ENCODE measurements at places on chromosomes 5 and 9.

DNA sequence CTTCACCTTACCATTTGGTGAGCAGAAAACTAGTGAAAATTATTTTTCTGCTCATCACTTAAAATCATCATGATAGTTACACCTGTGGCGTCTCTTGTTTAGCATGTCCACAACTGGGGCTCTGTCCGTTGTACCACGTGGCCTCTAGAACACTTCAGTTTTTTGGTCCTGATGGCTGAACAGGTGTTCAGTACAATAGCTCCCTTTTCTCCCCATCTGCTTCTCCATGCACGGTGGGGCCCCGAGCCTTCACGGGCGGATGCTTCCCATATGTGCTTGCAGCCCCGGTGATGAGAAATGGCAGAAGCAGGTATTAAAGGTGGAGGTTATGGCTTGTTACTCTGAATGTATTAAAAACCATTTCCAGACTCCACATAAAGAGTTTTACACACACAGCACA is 304.1 kb downstream of the CWC27 start:
- DNase-seq, result no peak

DNA sequence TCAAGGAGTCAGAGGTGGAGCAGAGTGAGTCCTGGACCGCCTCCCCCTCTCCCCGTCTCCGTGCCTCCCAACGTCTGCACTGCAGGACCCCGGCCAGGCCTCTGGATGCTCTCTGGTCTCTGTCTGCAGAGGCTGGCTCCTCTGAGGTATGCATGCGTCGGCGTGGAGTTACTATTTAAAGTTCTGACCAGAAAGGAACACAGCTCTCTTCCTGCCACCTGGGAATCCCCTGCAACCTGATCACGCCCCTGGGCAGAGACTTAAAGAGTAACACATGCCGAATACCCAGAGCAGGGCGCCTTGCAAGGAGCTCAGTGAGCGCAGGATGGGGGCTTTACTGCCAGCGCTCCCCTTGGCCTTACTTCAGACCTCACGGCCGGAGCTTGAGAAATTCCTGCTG is 16.0 kb downstream of the ANXA6 start:
- DNase-seq, result no peak

- DNase-seq, result no peak
These were observed 65.3 kb downstream of the RXRA start for GRCh38 chr9:134391319-134392231.

DNA sequence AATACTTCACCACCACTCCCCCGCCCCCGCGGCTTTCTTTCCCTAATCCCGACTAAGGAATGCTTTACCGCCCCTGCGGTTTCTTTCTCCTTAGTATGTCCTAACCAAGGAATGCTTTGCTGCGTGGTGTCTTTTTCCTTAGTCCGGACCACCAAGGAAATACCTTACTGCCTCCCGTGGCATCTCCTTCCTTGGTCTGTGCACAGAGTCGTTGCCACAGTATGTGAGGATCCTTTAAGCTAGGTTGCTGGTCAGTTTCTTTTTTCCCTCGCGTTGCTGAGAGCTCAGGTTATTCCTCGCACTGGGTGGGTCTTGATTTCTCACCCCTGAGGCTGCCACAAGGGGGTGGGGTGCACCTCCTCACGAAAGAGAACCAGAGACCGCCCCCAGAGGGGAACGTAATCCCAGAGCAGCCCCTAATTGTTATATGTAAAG is 309.4 kb downstream of the NR3C1 start:
- no peak for DNase-seq

- DNase-seq, result no peak
These were observed 190.9 kb downstream of the SLC12A2 start for GRCh38 chr5:128274441-128274840.

GRCh38 chr5:179615203-179615602 is 8.3 kb downstream of the HNRNPH1 start:
- DNase-seq, result no peak

DNA sequence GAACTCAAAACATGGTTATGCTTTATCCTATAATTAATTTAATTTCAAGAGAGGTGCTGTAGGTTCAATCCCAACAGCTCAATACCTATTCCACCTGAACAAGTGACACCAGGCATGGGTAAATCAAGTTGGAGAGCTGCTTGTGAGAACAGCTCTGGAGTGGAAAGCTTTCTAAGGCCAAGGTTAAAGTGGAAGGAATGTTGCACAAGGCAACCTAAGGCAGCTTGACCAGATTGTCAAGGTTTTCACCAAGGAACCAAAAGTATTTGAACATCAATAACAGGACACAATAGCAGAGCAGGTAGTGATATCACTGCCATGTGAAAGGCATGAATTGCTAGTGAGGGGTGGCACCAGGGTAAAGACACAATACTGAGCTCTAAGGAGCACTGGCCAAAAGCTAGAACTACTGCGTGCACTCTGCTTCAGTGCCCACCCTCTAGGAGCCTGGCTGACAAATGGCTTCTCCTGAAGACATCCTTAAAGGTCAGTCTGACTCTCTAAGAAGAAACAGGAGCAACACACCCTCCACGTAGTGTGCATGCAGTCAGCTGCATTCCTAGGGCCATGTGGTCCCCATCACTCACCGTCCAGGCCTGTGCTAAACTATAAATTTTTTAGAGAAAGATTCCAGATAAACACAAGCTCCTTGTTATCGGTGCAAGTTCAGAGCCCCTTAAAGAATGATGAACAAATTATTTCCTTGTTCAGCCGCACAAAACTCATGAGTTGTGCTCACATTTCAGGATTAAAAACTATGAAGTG is 677.7 kb upstream of the KLF4 start:
- DNase-seq, result no peak

DNA sequence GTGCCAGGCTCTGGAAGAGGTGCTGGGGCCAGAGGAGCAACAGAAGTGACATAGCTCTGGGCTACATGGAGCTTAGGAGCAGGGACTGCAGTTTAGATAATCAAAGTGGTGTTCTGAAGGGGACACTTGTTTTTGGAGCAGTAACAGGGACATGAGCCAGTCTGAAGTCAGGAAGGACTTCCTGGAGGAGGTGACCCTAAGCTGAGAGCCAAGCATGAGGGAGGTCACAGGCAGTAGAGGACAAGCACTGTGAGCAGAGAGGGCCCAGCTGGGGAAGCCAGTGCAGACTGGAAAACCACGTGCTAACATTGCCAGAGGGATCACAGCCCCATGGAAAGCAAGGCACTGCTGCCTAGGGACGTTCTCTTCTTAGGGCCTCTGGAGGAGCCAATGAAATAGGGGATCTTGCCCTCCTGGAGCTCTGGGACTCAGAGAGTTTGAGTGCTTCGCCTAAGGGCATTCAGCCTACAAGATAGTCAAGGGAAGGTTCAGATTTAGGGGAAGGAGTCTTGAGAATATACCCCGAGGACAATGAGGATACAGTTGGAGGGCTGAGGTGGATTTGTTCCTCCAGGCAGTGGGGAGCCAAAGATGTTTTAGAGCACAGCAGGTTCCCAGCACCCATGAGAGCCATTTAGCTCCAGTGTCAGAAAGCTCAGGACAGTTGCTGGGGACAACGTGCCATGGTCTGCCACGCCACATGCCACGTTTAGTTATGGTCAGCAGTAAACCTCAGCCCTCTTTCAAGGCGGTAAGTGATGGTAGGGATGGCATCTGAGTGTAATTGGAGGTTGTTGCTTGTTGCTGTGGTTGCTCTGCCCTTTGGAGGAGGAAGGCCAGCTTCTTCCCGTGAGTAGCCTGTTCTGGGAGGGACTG is 40.5 kb upstream of the SH3PXD2B start:
- DNase-seq, result no peak

DNA sequence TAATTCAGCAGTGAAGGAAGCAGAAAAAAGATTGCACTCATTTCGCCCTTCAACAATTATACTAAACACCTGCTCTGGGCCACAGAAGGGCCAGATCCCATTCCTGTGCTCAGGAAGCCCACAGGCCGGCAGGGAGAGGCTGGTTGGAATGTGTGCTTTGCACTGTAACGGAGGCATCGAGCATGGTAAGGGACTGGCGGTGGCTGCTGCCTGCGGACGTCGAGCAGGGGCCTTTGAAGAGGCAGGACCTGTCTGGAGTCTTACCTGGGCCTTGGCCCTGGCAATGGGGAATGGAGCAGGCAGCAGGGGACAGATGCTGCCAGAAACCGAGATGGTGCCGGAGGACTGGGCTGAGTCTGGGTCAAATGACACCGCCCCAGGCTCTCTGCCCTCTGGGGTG is 97.8 kb downstream of the KCNIP1 start:
- no peak for DNase-seq

- no peak for DNase-seq
These were observed 132.4 kb downstream of the TTLL11 start for GRCh38 chr9:121960665-121961064.

DNA sequence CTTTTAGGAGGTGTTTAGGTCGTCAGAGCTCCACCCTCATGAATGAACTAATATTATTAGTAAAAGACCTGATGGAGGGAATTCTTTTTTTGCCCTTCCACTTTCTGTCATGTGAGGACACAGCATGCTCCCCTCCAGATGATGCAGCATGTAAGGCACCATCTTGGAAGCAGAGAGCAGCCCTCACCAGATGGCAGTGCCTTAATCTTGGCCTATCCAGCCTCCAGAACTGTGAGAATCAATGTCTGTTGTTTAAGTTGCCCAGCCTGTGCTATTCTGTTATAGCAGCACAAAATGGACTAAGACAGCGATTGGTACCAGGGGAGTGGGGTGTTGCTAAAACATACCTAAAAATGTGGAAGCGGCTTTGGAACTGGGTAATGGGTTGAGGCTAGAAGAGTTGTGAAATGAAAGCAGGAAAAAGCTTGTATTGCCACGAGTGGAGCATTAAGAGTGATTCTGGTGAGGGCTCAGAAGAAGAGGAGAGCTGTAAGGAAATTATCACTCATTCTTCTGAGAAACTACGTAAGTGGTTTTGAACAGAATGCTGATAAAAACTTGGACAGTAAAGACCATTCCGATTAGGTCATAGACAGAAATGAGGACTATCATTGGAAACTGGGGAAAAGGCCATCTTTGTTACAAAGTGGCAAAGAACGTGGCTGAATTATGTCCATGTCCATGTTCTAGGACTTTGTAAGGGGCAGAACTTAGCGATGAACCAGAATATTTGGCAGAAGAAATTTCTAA is 28.6 kb downstream of the PTPDC1 start:
- no peak for DNase-seq

- DNase-seq, result no peak
These were observed 55.8 kb downstream of the NSD1 start for GRCh38 chr5:177189416-177189815.

DNA sequence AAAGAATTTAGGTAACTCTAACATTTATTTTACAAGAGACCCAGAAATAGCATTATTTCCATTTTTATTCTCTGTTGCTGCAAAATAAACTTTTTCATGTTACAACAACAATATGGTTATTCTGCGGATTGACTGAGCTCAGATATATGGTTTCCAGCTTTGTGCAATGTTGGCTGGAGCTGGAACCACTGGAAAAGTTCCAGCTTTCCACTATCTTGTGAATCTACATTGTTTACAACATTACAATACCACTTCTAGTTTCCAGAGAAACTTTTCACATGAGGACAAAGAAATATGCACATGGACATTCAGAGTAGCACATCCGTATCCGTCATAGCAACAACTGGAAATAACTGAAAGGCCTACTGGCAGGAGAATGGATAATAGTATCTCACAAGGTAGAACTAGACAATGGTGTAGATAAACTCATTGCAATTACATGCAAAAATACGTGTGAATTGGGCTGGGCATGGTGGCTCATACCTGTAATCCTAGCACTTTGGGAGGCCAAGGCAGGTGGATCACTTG is 436.1 kb upstream of the ADAMTS16 start:
- DNase-seq, result no peak

- peak; percentile 26 for DNase-seq
These were observed 566.0 kb downstream of the CAAP1 start for GRCh38 chr9:26326563-26326962.

DNA sequence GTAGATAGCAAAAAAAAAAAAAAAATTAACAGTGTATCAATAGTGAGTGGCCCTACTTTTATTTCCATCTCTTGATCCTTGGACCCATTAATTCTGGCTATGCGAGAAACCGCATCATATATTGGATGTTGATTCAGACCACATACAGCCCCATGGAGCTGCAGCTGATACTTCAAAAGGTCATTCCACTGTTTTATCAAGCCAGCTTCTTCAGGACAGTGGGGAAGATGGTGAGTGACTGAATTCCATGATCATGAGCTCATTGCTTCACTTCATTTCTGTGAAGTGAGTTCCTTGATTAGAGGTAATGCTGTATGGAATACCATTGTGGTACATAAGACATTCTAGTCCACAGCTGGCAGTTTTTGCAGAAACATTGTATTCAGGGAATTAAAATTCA is 222.9 kb upstream of the MEF2C start:
- no peak for DNase-seq

GRCh38 chr9:36848946-36849345 is 185.1 kb downstream of the PAX5 start:
- no peak for DNase-seq

GRCh38 chr5:10319202-10319851 is 11.6 kb upstream of the CMBL start:
- peak; percentile 62 for DNase-seq

- no peak for DNase-seq
These were observed 55.9 kb upstream of the C5orf58 start for GRCh38 chr5:170176916-170177315.

- no peak for DNase-seq
These were observed 82.3 kb upstream of the EPB41L4B start for GRCh38 chr9:109403116-109403515.

DNA sequence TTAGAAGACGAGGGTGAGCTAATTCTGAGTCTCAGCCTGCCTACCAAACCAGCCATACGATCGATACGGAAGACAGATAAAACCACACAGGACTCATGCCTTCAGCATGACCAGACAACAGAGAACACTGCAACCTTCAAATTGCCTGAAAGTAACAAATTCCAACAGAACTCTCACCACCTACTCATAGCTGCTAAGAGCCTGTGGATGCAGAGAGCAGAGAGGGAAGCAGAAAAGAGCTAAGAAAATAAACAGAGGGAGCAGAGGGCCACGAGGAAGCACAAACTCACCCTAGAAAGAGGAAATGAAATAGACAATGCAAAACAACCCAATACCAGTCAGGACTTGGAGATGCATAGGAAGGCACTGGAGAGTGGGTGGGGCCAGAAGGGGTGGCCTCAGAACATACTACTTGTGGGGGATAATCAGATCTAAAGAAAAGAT is 86.7 kb upstream of the TAS2R1 start:
- no peak for DNase-seq

DNA sequence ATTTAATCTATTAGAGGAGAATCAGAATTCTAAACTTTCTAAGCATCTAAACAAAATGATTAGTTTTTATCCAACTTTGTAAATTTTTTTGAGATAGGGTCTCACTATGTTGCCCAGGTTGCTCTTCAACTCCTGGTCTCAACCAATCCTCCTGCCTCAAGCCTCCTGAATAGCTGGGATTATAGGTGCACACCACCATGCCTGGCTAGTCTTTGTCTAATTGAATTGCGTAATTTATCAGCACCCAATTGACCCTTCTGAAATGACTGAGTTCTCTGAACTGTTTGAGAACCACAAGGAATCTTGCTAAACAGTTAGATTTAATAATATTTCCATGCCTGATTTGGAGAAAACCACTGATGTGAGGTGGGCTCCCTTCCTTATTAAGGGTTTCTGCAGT is 75.7 kb downstream of the PJA2 start:
- DNase-seq, result no peak

Data from erythroblast (primary cell).